Esophagus squamous epithelium (tissue), 5 donors: ENCODE measurements at places on chromosomes 4 and X. TPM values are rescaled to one million over a fixed set of nuclear protein-coding genes. Genes with fewer than 3 reads are reported as not detected.

KCNIP4 gene
- total RNA-seq, result not detected

DNA sequence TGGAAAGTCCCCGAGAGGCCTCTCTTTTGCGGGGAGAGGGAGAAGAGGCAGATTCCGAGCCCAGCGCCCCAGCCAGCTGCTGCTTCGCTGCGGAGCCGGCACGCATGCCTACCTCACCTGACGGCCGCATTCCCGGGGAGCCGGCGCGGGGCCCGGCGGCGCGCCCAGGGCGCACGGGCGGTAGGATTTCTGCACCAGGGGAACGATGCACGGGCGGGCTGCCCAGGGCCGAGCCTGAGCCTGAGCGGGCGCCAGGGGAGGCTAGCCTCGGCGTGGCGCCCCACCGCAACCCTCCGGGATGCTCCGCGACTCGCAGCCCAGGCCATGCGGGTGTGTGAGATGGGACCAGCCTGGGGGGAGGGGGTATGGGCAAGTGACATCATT is 81.3 kb upstream of the SCML1 start:
- no peaks in the 10 kb centered on the region for H3K36me3 ChIP-seq
- no peak overlapping the region for H3K27ac ChIP-seq

MAGEC2 gene
- not detected for total RNA-seq

PPM1K gene
- 4.4 TPM for total RNA-seq

DNA sequence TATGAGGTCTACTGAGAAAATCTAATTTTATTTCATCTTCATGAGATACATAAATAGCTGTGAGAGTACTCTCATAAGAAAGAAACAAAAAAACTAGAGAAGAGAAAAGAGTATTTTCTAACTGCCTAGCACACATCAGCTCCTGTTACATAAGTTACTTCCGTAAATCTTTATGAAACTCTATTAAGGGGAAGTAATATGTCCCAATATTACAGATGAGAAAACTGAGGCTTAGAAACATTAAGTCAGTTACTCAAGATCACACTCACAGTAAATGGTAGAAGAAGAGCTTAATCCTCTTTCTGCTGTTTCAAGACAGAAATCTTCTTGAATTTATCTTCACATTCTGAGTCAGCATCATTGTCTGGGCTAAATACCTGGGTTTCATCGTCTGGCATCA is 164.1 kb downstream of the DTHD1 start:
- no peaks in the 10 kb centered on the region for H3K36me3 ChIP-seq
- no peak overlapping the region for H3K27ac ChIP-seq
- DNase-seq, result no peak
- no peak overlapping the region for H3K4me3 ChIP-seq

DNA sequence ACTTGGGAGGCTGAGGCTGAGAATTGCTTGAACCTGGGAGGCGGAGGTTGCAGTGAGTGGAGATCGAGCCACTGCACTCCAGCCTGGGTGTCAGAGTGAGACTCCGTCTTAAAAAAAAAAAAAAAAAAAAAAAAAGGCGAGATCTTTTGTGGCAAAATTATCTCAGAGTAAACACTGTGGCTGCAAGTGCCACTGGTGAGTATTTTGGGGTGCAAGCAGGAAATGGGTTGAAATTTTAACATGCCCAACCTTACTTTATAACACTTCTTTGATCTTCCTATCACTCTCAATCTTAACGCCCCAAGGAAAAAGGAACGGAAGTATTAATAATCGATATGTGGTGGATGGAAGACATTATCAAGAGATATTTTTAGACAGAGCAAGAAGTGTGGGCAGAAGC is 32.1 kb downstream of the SLC34A2 start:
- H3K4me1 ChIP-seq, result no peaks in the 10 kb centered on the region
- no peak overlapping the region for H3K27ac ChIP-seq
- no peaks in the 10 kb centered on the region for H3K36me3 ChIP-seq
- DNase-seq, result no peak
- no peaks in the 10 kb centered on the region for H3K27me3 ChIP-seq
- no peak overlapping the region for H3K4me3 ChIP-seq

DNA sequence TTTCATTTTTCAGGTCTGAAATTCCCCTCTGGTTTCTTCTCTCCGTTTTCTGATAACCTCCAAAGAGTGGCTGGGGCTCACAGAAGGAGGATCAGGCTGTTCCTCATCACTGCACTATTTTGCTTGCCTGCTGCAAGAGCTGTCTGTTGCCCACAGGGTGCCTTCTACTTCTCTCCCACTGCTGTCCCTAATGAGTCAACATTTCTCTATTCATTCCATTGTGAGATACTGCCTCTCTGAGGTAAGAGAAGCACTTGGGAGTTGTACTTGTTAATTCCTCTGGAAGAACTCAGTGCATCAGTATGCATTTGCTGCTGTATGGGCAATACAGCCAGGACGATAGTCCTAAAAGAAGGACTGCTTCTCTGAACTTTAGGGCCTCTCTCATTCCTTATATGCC is 34.8 kb downstream of the CT47B1 start:
- no peak overlapping the region for H3K27ac ChIP-seq
- no peaks in the 10 kb centered on the region for H3K27me3 ChIP-seq
- no peak for DNase-seq
- H3K4me3 ChIP-seq, result no peak overlapping the region

SORCS2 gene
- total RNA-seq, result 2.5 TPM

DNA sequence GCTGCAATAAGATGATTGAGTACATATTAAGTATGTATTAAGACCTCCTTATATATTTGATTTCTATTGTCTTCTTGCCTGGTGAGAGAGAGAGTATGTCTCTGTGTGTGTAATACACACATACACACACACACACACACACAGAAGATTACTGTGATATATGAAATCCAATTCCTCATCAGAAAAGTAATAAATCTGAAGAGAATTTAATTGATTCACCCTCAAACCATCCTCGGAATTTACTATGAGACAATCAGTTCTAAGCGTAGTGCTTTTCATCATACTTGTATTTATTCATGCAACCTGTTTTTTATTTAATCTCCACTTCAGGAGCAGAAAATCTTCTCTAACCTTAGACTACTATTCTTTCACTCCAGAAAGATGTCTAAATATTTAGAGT is 62.3 kb upstream of the TLL1 start:
- no peak overlapping the region for H3K27ac ChIP-seq
- no peaks in the 10 kb centered on the region for H3K27me3 ChIP-seq
- H3K36me3 ChIP-seq, result no peaks in the 10 kb centered on the region

GRCh38 chrX:98299785-98300184 is 1416.1 kb downstream of the RPA4 start:
- H3K36me3 ChIP-seq, result no peaks in the 10 kb centered on the region
- no peak overlapping the region for H3K27ac ChIP-seq
- H3K4me1 ChIP-seq, result no peaks in the 10 kb centered on the region
- no peak overlapping the region for H3K4me3 ChIP-seq
- H3K27me3 ChIP-seq, result no peaks in the 10 kb centered on the region
